NT2/D1 (cell line): ENCODE measurements at places on chromosomes 5 and 9.

- no peak for DNase-seq
Measured at GRCh38 chr5:172505403-172505759, 51.1 kb upstream of the SH3PXD2B start.

DNA sequence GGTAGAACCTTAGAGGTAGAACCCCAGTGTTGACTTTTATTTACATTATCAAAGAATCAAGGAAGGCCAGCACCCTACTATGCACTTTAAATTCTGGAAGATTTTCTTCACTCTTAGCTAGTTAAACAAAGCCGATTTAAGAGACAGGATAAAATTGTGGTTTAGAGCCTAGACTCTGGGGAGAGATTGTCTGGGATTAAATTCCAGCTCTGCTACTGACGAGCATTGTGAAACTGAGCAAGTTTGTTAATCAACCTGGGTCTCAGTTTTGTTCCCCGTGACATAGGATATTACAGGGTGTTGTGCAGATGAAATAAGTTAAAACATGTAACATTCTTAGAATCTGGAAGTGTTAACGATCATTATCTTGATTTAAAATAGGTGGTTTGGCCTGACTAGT, 83.5 kb downstream of the FEM1C start:
- no peak for DNase-seq

GRCh38 chr5:114830114-114830513, 339.6 kb downstream of the TRIM36 start:
- no peak for DNase-seq

GRCh38 chr5:17282283-17283120, 65.1 kb downstream of the BASP1 start:
- DNase-seq = no peak

- no peak for DNase-seq
Measured at GRCh38 chr5:80092486-80093107, 57.4 kb downstream of the THBS4 start.

- no peak for DNase-seq
Measured at GRCh38 chr9:112035166-112035826, 138.7 kb downstream of the UGCG start.

- DNase-seq = no peak
Measured at GRCh38 chr5:158140120-158140731, 281.3 kb upstream of the CLINT1 start.

- no peak for DNase-seq
Measured at GRCh38 chr5:168020542-168021294, 270.7 kb upstream of the WWC1 start.

DNA sequence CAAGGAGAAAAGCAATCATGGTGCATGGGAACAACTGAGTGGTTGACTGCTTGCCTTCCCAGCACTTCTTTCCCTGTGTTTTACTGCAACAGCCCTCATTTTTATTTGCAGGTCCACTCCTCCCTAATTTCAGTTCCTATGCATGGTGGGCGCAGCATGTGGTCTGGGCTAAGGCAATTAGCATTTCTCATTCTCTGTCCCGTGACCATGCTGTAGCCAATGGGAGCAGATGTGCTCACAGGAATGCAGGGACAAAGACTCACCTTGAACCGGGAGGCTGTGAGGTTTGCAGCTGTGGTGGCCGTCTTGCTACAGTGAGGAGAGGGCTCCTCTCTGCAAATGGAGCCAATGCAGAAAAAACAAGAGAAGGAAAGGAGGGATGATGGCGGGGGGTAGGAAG, 315.5 kb downstream of the SLIT3 start:
- no peak for DNase-seq

DNA sequence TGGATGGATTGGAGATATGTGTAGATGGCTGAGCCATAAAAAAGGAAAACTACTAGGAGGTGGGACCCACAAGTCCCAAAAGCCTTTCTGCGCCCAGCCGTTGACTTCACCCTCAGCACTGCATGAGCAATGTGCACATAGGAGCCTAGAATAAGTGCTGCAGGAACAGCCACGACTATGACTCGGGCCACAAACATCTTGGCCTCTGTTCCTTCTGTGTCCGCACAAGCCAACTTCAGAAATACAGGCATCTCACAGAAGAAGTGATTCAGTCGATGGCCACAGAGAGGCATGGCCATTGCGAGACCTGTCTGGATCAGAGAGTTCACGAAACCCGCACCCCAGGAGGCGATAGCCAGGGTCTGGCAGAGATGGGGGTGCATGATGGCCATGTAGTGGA, 587 bp downstream of the OR2Y1 start:
- no peak for DNase-seq

GRCh38 chr9:119092125-119092524, 277.1 kb downstream of the BRINP1 start:
- DNase-seq = no peak

DNA sequence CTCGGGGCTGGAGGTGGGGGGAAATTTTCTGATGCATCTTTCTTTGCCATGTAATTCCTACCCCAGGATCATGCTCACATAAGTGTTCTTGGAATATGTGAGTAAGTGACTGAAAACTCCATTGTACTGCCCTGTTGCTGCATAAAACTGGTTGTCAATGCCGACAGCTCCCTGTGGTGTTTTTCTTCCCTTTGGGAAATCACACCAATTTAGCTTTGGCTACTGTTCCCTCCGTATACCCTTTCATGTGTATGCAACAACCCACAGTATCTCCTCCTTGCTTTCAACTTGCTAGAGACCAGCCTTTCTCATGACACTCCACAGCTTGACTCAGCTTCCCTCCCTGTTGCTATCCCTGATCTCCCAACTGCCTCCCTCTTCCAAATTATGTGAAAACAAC, 240.6 kb downstream of the TRIM32 start:
- DNase-seq = peak; percentile 27

DNA sequence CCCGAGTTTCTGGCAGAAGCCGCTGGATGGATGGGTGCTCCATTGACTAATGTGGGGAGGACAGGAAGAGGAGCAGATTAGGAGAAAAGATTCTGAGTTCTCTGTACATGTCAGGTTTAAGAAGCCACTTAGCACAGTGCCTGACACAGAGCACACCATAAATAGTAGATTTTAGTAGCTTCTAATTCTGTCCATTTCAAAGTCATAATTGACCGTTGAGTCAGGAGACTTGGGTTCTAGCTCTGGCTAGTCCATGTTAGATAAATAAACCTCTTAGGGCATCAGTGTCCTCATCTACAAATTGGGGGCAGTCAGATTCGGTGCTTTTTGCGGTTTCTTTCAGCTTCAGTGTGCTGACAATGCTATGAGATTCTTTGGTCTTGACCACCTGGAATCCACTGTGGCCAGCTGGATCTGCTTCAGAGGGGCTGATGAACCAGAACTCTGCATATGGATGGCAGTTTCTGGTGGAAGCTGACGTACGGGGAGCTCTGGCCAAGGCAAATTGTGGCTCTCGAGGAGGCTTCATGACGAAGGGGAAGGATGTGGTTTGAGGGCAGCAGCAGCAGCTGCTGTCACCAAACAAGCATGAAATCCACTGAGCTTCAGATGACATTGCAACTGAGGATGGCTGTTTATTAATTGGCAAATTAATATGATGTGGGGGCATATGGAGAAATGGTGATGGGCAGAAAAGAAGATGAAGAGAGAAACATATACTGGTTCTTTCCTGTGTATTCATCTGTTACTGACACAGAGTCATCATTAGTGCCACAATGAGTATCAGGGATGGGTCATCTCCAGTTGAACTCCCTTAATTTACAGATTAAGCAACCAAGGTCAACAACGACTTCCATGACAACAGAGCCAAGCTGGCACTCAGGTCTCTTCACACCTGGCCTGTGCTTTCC, 134.4 kb downstream of the AOPEP start:
- DNase-seq = no peak

DNA sequence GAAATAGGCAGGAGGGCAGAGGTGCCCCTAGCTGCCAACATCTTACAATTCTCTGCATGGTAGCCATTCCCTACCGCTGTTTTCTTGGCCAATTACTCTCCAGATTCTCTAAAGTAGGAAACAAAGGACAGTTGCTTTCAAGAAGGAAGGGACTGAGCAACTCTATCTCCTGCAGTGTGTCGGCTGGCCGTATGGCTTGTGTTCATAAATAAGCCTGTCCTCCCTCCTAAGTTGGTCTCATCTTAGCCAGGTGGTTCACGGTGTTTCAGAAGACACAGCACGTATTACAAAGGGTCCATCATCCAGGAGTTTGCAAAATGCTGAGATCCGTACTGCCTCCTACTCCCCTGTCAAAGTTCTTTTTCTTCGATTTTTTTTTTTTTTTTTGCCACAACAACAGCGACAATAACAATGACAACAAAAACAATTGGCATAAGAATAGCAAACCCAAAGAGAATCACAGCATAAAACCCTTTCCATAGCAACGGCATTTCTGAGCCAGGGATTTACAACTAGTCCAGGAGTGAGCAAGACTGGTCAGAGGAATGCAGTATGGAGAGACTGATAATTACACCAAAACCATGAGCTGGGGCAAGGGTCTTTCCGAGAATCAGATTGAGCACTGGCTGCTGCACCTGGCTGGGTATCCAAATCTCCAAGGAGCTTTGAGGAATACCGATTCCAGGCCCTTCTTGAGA, 212.8 kb downstream of the SLIT3 start:
- DNase-seq = no peak

GRCh38 chr5:150440948-150441812, 8.4 kb downstream of the RPS14 start:
- DNase-seq = no peak

GRCh38 chr9:112863746-112864145, 26.9 kb downstream of the SLC46A2 start:
- no peak for DNase-seq

DNA sequence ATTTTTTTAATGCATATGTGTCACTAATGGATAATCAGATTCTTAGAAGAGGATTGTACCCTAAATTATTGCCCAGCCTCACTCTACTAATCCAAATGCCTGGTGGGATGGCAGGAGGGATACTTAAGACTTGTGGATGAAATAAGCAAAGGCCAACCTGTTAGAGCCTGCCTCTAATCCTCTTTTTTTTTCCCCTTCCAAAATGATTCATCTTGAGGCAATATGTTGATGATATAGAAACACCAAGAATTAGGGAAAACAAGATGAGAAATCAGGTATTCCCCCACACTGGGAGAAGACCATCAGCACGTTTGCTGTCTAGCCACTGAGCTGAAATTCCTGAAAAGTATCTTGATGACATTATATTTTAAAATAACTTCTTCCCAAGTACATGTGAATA, 52.0 kb downstream of the RFK start:
- no peak for DNase-seq

GRCh38 chr9:21592063-21592338, 109.9 kb upstream of the IFNE start:
- DNase-seq = no peak

DNA sequence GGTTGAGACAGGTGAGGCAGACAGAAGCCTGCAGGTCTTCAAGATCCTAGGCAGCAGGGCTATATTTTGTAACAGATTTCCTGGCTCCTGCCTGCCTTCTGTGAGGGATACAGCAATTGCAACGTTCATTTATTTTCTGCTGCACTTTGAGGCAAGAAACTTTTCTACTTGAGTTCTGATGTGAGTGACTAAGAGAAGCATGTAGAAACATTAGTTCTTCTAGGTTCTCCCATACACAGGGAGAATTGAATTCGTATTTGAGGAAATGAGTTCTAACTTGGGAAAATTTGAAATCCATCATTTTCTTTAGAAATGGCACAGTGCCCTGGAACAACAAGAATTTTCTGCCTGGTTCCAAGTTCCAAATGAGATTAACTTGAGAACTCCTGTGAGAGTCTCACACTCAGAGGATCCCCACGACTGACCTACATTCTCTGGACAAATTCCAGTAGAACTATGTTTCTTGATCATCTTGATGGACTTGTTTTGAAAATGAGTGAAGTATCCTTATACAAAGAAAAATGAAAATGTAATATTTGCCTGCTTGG, 15.0 kb downstream of the MAMDC2 start:
- no peak for DNase-seq

- DNase-seq = no peak
Measured at GRCh38 chr5:54440456-54440893, 15.0 kb upstream of the HSPB3 start.

DNA sequence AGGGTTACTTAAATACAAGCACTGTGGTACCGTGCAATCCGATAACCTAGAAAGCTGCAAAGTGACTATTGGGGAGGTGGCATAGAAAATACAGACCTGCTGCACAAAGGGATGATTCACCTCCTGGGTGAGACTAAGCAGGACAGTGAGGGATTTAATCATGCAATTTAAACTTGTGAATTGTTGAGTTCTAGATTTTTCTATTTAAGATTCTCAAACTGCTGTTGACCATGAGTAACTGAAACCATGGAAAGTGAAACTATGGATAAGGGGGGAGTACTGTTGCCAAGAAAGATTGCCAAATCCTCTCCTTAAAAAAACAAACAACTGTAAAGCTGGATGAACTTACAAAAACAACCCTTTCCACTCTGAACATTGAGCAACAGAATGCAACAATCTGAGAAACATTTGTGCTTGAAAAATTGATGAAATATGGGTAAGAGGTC, 61.5 kb upstream of the NUDT12 start:
- no peak for DNase-seq

DNA sequence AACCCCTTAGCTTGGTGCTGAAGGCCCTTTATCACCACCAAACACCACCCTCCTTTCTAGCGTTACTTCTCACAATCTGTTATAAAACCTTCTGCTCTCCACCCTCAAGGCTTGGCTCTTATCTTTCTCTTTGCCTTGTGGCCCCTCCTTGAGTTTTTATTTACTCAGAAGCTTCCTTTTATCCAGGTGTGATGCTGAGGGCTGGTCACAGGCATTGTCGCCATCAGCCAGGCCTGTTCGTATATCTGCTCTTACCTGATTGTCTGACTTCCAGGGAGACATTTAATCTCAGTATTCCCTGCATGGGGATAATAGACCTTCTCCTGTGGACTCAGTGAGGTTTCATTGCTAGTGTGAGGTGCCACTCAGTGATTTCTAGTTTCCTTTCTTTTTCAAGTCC, 34.2 kb downstream of the MEGF10 start:
- DNase-seq = no peak

- DNase-seq = no peak
Measured at GRCh38 chr5:174306345-174307030, 261.0 kb downstream of the NSG2 start.

- no peak for DNase-seq
Measured at GRCh38 chr5:42374679-42375273, 48.5 kb upstream of the GHR start.

DNA sequence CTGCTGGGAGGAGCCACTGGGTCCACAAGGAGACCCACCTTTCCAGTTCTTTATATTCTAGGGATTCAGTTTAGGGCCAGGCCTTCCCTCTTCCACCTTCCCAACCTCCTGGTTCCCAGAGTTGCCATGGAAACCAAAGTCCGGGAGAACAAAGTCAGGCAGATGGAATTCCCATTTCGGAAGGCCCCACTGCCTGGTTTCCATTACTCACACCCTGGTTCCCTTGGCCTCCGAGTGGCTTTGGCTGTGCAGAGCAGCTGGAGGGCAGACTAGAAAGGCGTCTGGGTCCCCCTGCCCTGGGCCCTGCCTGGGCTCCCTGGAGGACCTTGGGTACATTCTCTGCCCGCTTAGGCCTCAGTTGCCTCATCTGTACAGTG, 136.1 kb downstream of the RGS3 start:
- DNase-seq = no peak
